ENCODE measurements at places on chromosomes 5 and 9.

DNA sequence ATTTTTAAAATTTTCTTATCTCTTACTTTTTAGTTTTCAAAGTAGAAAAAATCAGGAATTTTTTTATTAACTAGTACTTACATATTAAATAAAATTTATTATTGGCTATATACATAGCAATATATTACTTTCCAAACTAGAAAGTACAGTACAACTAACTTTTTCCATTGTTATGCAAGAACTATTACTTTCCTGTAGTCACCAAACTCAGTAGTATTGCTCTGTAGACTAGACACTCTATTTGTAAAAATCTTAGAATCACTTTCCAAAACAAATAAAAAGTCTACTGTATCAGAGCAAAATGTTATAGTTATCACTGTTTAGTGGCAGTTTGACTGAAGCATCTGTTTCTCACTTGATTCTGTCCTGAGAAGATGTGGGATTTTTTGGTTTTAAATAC lies 55.3 kb upstream of the MACIR start:
- no peak for DNase-seq

GRCh38 chr5:146306838-146307237 lies 31.8 kb upstream of the POU4F3 start:
- no peak for DNase-seq

- DNase-seq, result peak; percentile 67
Observed at GRCh38 chr9:34437006-34437925, 21.1 kb downstream of the FAM219A start.

DNA sequence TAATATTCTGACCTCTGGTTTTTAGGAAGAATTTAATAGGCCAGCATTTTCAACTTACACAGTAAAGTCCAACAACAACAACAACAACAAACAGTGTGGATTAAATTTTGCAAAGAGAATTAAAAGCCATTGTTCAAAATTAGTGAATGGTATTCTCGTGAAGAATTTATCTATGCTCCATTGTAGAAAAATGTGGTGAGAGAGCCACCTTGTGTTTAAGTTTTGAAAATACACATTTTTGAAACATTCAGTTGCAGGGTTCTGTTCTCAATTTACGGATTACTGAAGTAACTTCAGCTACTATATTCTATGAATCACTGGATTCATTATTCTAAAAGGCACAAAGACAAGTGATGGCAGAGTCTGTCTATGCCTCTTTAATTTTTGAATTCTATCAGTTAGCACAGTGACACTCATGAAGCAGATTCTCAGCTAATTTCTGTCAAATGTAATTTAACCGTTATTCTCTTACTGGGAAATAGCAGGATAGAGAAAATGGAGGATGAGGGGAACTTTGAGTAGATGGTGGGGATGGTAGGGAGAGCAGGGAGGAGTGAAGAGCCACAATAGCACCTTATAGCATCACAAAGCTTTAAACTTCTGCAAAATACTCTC lies 11.0 kb downstream of the CCDC152 start:
- no peak for DNase-seq

- DNase-seq, result no peak
Observed at GRCh38 chr9:34059281-34059680, 10.6 kb upstream of the UBAP2 start.

DNA sequence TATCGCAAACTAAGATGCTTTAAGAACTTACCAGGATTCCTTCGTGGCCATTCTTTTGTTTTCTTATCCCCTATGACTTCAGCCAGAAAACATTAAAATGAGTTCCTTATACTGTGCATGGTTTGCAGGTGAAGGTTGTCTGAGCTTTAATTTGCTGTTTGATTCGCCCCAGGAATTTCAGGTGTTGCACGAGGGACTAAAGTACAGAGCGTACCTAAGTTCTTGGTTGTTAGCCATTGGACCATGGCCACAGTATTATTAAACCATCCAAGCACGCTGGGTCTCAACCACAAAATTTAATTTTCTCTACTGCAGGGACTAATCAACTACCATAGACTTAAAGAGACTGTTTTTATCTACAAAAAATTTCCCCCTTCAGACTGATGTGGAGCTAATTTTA lies 208.4 kb upstream of the MPDZ start:
- DNase-seq, result no peak

DNA sequence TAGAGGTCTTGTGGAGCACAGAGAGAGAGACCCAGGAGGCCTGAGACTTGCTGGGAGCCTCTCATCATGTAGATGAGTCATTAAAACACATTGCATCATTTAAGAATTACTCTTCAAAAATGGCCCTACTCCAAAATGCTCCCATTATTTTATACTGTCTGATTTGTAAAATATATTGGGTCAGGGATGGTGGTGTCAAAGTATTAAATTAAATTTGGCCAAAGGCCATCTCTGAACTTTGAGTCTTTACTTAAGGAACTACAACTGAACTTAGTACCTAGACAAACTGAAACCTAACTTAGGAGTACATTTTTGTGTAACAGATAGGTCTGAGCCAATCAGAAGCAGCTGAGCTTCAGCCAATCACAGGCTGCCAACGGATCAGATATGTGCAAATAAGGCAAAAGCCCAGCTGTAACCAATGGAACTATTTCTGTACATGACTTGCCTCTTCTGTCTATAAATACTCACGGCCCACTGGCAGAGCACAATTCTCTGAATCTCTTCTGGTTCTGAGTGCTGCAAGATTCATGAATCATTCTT lies 657.2 kb downstream of the TLE1 start:
- no peak for DNase-seq

GRCh38 chr9:89873801-89874200 lies 269.0 kb downstream of the GADD45G start:
- DNase-seq, result no peak

GRCh38 chr9:115373000-115373709 lies 255.2 kb upstream of the TNC start:
- peak; percentile 33 for DNase-seq

All from stimulated activated CD4-positive, alpha-beta T cell treated with anti-CD3 and anti-CD28 coated beads, Interleukin-4, amount 100 ng/mL, for 24 hours (primary cell).